ENCODE measurements at places on chromosomes 11 and 22.

DNA sequence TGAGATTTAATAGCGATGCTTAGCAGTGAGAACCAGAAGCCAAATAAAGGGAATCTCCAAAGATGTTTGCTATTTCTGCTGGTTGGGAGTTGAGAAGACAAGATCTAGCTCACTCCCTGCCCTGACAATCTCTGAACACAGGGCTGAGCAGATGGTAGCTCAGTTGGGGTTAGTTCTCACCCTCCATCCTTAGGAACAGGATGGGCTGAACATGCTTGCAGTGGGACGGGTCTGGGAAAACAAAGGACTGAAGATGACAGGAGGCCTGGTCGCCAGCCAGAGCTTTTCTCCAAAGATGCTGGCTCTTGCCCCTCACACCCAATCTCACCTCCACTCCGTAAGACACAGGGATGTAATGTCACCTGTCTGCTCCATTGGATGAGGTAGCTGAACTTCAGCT, 72.7 kb downstream of the SC5D start:
- no peak for DNase-seq

GRCh38 chr11:117479372-117479771, 151.7 kb downstream of the CEP164 start:
- peak; percentile 14 for DNase-seq

- DNase-seq = no peak
Observed at GRCh38 chr22:23098718-23099530, 28.6 kb downstream of the GNAZ start.

- no peak for DNase-seq
Observed at GRCh38 chr11:123260511-123261211, 65.6 kb upstream of the CLMP start.

DNA sequence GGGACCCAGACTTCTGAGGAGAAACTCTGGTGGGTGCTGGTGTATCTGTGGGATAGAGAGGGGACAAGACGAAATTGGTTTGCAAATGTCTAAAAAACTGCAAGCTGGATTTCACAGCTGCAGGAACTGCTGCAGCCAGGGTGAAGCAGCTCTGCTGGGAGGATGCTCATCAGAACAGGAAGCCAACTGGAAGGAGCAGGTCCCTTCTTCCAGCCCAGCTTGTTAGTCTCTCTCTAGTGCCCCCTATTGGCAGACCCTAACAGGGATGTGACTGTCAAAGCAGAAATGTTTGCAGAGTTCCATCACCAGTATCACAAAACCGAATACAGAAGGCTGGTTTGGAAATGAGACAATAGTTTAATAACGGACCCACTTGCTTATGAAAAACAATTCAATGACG, 74.8 kb upstream of the SLC22A12 start:
- no peak for DNase-seq

- no peak for DNase-seq
Observed at GRCh38 chr11:30595934-30596333, 9.8 kb upstream of the MPPED2 start.

- no peak for DNase-seq
Observed at GRCh38 chr11:29538339-29539036, 478.3 kb downstream of the KCNA4 start.

- no peak for DNase-seq
Observed at GRCh38 chr11:44172966-44173365, 77.5 kb downstream of the EXT2 start.

- DNase-seq = no peak
Observed at GRCh38 chr11:39542460-39542859, 1917.0 kb downstream of the LRRC4C start.

- DNase-seq = peak; percentile 97
Observed at GRCh38 chr11:67356864-67357561, 3.7 kb upstream of the POLD4 start.

GRCh38 chr22:45238957-45239680, 1.6 kb downstream of the KIAA0930 start:
- no peak for DNase-seq

GRCh38 chr22:30943368-30943767, 25.2 kb downstream of the MORC2 start:
- no peak for DNase-seq

- DNase-seq = no peak
Observed at GRCh38 chr22:46958658-46959057, 196.2 kb downstream of the TBC1D22A start.

DNA sequence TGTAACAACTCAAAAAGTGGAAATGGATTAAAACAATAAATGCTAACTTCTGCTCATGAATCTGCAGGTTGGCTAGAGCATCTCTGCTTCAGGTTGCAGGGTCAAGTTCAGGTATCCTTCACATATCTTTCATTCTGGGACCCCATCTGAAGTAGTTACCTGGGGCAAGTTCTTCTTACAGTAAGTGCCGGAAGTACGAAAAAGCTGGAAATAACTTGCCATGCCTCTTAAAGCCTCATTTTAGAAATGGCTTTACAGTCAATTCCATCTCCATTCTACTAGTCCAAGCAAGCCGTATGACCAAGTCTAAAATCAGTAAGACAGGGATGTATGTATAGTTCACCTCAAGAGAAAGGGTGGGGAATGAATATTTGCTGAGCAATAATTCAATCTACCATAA, 93.7 kb downstream of the FCHSD2 start:
- DNase-seq = no peak

GRCh38 chr11:6194065-6194581, 4.9 kb upstream of the OR52W1 start:
- no peak for DNase-seq

DNA sequence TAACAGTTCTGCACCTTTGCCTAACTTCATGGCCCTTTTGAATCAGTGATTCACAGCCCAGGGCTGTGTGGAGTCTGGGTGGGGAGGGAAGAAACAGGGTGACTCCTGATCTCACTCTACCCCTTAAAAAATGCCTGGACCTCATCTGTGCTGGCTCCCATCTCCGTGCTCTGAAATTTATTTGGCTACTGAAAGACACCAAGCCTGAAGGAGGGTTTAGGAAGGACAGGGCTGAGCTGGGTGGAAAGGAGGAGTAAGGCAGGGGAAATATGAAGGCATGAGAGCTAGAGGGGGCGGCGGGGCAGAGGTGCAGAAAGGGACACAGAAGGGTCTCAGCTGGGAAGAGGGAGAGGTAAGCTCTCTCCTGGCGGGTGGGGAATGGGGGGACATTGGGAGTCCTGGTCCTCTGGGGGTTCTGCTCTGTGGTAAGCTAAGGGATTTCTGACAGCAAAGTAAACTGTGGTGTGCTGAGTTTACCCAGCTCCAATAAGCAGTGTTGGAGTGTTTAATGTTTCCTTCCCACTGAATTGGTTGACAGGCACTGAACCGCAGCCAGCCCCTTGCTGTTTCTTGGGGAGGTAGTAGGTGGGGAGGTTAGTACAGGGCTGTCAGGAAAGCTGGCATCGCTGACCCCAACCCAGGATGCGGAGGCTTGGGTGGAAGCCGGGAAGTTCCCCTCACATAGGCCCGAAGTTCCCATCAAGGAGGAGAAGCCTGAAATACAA, 71.1 kb downstream of the RPUSD4 start:
- DNase-seq = no peak

- no peak for DNase-seq
Observed at GRCh38 chr11:2159536-2160413, 1.2 kb downstream of the INS start.

DNA sequence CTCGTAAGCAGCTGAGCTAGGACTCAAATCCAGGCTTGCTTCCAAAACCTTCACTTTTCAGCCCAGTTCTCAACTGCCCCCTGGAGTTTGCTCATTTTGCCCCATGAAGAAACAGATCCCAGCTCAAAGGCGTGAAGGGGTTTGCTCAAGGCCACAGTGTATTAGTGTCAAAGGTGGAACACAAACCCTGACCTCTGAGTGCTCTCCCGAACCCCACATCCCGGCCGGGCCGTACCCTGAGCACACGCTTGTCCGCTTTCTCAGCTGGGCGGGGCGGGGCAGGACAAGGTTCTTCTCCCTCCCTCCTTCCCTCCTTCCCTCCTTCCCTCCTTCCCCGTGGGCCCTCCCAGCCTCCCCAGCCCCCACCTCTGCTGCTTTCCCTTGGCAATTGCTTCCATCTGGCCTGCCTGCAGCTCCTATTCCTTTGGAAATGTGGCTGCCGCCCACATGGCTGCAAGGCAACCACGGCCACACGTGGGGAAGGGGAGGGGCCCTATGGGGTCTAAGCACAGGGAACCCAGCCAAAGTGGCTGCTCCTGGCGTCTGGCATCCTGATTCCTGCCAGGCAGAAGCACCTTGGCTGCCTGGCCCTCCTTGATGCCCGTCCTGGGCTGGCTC, 4.1 kb downstream of the ST3GAL4 start:
- DNase-seq = peak; percentile 43

DNA sequence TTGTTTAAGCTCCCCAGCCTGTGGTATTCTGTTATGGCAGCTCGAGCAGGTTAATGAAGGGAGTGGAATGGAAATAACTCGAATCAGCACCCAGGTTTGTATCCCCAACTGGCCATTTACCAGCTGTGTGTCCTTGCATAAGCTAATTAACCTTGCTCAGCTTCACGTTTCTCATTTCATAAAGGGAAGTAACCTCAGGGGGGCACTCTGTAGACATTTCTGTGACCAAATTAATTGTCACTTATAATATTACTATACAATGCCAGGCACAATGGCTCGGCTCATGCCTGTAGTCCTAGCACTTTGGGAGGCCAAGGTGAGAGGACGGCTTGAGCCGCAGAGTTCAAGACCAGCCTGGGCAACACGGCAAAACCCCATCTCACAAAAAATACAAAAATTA, 13.8 kb downstream of the ADA2 start:
- DNase-seq = peak; percentile 3

DNA sequence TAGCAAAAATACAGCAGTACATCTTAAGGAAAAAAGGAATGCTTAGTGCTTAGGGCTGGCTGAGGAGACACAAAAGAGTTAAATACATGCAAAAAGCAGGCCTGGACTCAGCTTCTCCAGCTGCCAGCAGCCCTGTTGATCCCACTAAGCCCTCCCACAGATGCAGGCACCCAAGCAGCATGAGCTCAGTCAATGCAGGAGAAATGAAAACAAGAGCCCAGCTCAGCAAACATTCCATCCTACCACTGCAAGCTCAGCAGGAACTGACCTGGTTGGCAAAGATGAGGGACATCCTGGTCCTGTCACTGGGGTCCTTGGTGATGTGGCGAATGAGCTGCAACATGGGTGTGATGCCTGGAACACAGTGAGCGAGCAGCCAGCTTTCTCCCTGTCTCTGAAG, 5.8 kb downstream of the CYB5R2 start:
- no peak for DNase-seq

DNA sequence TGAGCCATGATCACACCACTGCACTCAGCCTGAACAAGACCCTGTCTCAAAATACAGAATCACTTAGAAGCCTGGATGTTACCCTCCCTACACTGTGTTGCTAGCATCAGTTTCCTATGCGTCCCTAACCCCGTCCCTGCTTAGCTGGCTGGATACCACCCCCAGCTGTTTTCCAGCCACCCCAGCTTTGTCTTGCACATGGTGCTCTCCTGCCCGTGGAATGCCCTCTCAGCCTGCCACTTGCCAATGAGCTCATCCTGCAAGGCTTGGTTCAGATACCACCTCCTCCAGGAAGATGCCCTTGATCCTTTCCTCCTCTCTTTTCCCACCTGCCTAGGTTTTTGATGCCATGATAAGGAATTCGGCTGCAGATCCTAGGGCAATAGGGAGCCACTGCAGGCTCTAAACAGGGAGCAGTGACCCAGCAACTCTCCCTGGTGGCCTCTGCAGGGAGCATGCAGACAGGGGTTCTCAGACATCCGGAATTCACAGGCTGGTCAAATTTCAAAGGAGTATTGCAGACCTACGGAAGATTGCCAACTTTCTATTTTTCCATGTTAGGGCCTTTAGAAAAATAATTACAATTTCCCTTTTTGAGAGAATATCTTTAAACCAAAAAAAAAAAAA, 52.7 kb upstream of the WNT7B start:
- DNase-seq = no peak

DNA sequence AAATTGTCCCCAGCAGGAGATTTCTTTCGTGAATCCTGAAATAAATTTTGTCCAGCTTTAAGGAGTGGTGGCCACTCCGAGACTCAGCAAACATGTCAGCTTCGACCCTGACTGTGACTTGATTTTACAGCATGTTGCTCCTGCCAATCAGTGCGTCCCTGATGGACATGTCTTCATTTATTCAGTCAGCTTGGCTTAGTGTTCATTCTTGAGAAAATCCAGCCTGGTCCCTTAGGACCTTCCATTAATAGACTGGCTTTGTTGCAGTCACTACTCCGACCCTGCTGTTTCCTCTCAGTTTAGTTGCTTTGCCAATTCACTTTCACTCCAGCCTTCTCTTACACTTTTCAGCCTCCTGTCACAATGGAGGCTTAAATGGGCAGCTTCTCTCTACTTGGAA, 30.5 kb downstream of the TMPRSS5 start:
- no peak for DNase-seq

- no peak for DNase-seq
Observed at GRCh38 chr11:120381401-120381800, 45.2 kb downstream of the ARHGEF12 start.

DNA sequence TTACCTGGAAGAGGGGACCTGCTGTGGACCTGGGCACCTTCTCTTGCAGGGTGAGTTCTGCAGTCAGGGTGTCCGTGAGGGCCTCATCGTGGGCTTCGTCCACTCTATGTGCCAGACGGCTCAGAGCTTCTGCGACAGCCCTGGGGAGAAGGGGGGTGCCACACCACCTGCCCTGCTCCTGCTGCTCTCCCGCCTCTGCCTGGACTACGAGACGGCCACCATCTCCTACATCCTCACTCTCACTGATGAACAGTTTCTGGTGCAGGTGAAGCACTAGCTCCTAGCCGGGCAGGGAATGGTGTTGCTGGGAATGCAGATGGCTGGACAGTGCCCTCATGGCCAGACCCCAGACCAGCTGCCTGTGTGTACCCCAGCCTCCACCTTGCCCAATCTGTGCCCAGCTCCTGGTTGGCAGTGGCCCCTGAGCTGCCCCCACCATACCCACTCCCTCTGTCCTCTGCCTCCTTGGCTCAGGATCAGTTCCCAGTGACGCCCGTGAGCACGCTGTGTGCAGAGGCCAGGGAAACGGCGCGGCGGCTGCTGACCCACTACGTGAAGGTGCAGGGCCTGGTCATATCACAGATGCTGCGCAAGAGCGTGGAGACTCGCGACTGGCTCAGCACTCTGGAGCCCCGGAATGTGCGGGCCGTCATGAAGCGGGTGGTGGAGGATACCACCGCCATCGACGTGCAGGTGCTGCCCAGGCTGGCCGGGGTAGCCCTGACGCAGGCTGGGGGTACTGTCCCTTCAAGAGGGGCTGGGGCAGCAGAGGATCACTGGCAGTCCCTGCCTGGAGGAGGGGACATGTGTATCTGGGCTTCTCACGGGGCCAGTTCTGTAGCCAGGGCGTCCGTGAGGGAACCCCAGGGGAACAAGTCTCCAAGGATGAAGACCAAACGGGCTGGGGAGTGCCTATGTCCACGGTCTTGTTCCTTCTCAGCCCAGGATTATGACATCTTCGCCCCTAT, 2.2 kb upstream of the TM7SF2 start:
- no peak for DNase-seq

DNA sequence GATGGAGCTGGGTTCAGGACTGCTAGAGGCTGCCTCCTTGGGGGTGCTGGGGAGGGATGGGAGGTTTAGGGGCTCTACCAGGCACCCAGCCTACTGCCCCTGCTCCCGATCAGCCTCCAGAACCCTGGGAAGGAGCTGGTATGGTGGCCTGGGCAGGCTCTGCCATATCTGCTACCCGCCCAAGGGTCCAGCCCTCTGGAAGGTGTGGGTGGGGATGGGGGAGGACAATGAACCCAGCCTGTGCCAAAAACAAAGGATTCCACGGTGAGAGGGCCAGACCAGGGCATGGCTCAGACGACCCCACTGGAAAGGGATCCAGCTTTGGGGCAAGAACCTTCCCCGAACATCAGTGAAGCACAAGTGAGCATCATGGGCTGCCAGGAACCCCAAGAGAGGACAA, 3.0 kb downstream of the CASTOR1 start:
- no peak for DNase-seq

- DNase-seq = no peak
Observed at GRCh38 chr11:128832121-128832497, 35.0 kb downstream of the KCNJ1 start.
